ENCODE measurements at places on chromosomes 3 and 15. TPM values are rescaled to one million over a fixed set of nuclear protein-coding genes. Genes with fewer than 3 reads are reported as not detected.

- no peak for DNase-seq
These were observed 75.5 kb downstream of the NEDD4 start for GRCh38 chr15:55917881-55918296.

GRCh38 chr3:10437272-10437994 is 68.0 kb downstream of the ATP2B2 start:
- DNase-seq: peak; percentile 58

DNA sequence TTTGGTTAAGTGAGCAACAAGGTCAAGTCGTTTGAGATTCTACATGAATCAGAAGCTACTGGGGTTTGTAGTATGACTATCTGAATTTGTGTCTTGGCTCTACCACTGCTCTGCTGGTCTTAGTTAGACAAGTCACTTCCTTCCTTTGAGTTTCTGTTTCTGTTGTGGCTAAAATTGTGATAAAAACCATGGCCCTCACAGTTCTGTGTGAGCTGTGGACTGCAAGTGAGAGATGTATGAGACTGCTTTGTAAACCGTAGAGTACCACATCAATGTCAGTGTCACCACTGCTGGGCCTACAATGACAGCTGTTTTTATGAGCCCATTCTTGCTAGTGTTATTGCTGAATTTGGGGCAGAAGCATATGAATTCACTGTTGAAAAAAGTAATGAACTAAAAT is 32.7 kb downstream of the RARB start:
- no peak for DNase-seq

FBXO40 gene
- not detected for total RNA-seq

TLNRD1 gene
- total RNA-seq: 30.2 TPM
